ENCODE measurements at places on chromosomes 2 and 18.

- no peak overlapping the region for H3K27ac ChIP-seq
- H3K36me3 ChIP-seq: no peaks in the 10 kb centered on the region
- no peaks in the 10 kb centered on the region for H3K4me1 ChIP-seq
- no peak overlapping the region for H3K4me3 ChIP-seq
- no peaks in the 10 kb centered on the region for H3K27me3 ChIP-seq
These were observed 257.2 kb downstream of the TXNL1 start for GRCh38 chr18:56381196-56381595.

- H3K36me3 ChIP-seq: no peaks in the 10 kb centered on the region
- peaks cover 31% of the 10 kb centered on the region for H3K4me1 ChIP-seq
- H3K27ac ChIP-seq: no peak overlapping the region
- peak overlapping the region; percentile 74 for H3K4me3 ChIP-seq
- no peak for DNase-seq
- H3K27me3 ChIP-seq: peaks cover 5% of the 10 kb centered on the region
These were observed 32.0 kb upstream of the INHBB start for GRCh38 chr2:120313695-120314615.

- DNase-seq: no peak
- H3K36me3 ChIP-seq: no peaks in the 10 kb centered on the region
- H3K4me1 ChIP-seq: no peaks in the 10 kb centered on the region
These were observed 75.4 kb upstream of the GRB14 start for GRCh38 chr2:164696634-164697033.

DNA sequence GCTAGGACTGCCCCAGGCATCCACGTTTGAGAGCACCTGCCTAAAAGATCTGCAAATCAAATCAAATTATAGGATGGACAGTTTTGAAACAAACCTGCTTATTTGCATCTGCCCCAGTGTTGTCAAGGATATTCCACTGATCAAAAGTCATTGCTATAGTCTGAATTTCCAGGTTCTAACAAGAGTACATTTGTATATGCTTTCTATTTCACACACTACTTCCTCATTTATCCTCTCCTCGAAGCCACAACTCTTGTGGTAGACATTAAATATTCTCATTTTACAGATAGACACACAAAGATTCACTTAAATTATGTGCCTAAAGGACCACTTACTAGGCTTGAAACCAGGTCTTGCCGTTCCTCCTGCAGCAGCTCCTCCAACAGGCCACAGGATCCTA, 11.9 kb upstream of the TET3 start:
- no peaks in the 10 kb centered on the region for H3K36me3 ChIP-seq
- peaks cover 34% of the 10 kb centered on the region for H3K4me1 ChIP-seq
- no peak overlapping the region for H3K4me3 ChIP-seq
- DNase-seq: no peak

GRCh38 chr2:151770995-151771394, 36.7 kb upstream of the NEB start:
- H3K27ac ChIP-seq: no peak overlapping the region
- H3K4me1 ChIP-seq: peaks cover 13% of the 10 kb centered on the region
- DNase-seq: no peak
- H3K4me3 ChIP-seq: no peak overlapping the region
- H3K36me3 ChIP-seq: peaks cover 4% of the 10 kb centered on the region

GRCh38 chr2:232892221-232892620, 22.2 kb downstream of the SNORC start:
- no peak for DNase-seq
- no peak overlapping the region for H3K4me3 ChIP-seq
- H3K27ac ChIP-seq: no peak overlapping the region
- no peaks in the 10 kb centered on the region for H3K36me3 ChIP-seq
- H3K27me3 ChIP-seq: no peaks in the 10 kb centered on the region
- H3K4me1 ChIP-seq: no peaks in the 10 kb centered on the region

GRCh38 chr2:22290909-22291473, 1094.0 kb upstream of the KLHL29 start:
- no peak overlapping the region for H3K4me3 ChIP-seq
- DNase-seq: no peak
- no peak overlapping the region for H3K27ac ChIP-seq

- no peak overlapping the region for H3K27ac ChIP-seq
- H3K27me3 ChIP-seq: no peaks in the 10 kb centered on the region
- no peak for DNase-seq
- H3K4me1 ChIP-seq: peaks cover 41% of the 10 kb centered on the region
- peaks cover 28% of the 10 kb centered on the region for H3K36me3 ChIP-seq
- no peak overlapping the region for H3K4me3 ChIP-seq
These were observed 31.2 kb downstream of the SMAD7 start for GRCh38 chr18:48919547-48919946.

GRCh38 chr2:191302459-191303139, 57.4 kb downstream of the MYO1B start:
- H3K27ac ChIP-seq: no peak overlapping the region
- H3K4me3 ChIP-seq: no peak overlapping the region
- H3K36me3 ChIP-seq: no peaks in the 10 kb centered on the region
- no peak for DNase-seq
- peaks cover 8% of the 10 kb centered on the region for H3K27me3 ChIP-seq

- H3K4me1 ChIP-seq: peaks cover 21% of the 10 kb centered on the region
- no peak overlapping the region for H3K27ac ChIP-seq
- H3K27me3 ChIP-seq: no peaks in the 10 kb centered on the region
- DNase-seq: no peak
- no peak overlapping the region for H3K4me3 ChIP-seq
These were observed 11.2 kb downstream of the RHBDD1 start for GRCh38 chr2:226847090-226847489.

DNA sequence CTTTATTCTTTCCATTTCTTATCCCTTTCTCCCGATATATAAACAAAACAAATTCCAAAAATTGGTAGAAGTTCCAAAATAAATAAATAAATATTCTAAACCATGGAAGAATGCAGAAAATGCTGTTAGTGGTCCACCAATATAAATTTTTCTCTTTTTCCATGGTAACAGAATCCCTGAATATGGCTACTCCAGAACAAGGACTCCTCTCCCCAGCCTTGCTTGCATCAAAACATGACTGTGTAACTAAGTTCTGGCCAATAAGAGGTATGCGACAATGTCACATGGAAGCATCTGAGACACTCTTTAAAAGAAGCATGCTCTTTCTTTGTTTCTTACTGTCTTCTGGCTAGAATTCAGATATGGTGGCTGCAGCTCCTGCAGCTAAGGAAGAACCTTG, 325.1 kb upstream of the TANK start:
- no peaks in the 10 kb centered on the region for H3K4me1 ChIP-seq
- H3K27ac ChIP-seq: no peak overlapping the region
- H3K27me3 ChIP-seq: peaks cover 3% of the 10 kb centered on the region
- DNase-seq: no peak

DNA sequence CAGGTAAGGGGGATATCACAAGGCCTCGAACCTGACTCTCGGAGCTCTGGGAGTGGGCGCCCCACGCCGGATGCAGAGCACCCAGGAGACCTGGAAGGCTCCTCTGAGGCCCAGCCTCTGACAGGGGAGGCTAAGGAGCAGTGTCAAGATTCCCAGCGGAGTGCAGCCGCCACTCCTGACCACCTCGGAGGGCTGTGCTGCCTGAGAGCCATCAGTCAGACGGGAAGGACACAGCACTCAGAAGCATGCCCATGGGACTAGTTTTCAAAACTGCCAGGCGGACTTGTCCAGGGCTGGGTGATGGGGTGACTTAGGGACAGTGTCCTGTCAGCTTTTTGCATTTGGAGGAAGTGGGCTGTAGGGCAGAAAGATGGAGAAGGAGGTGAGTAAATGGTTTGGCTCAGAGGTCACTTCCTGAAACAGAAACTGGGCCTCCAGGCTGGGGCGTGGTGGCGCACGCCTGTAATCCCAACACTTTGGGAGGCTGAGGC, 34.6 kb upstream of the B3GNT7 start:
- H3K4me3 ChIP-seq: no peak overlapping the region
- H3K36me3 ChIP-seq: no peaks in the 10 kb centered on the region
- H3K27me3 ChIP-seq: no peaks in the 10 kb centered on the region
- no peak overlapping the region for H3K27ac ChIP-seq

GRCh38 chr2:232689152-232689910, 7.8 kb upstream of the GIGYF2 start:
- no peak overlapping the region for H3K4me3 ChIP-seq
- peaks cover under 1% of the 10 kb centered on the region for H3K27me3 ChIP-seq
- DNase-seq: no peak
- H3K27ac ChIP-seq: no peak overlapping the region
- no peaks in the 10 kb centered on the region for H3K4me1 ChIP-seq

- H3K27me3 ChIP-seq: no peaks in the 10 kb centered on the region
- DNase-seq: peak; percentile 79
These were observed 30.4 kb downstream of the CYTIP start for GRCh38 chr2:157413326-157414035.

GRCh38 chr2:189297446-189297845, 117.9 kb upstream of the COL5A2 start:
- H3K27me3 ChIP-seq: no peaks in the 10 kb centered on the region
- no peak overlapping the region for H3K27ac ChIP-seq
- peaks cover 26% of the 10 kb centered on the region for H3K4me1 ChIP-seq

GRCh38 chr2:46893269-46893939, 22.2 kb downstream of the MCFD2 start:
- H3K4me3 ChIP-seq: no peak overlapping the region
- H3K27me3 ChIP-seq: no peaks in the 10 kb centered on the region
- DNase-seq: no peak
- H3K4me1 ChIP-seq: no peaks in the 10 kb centered on the region

DNA sequence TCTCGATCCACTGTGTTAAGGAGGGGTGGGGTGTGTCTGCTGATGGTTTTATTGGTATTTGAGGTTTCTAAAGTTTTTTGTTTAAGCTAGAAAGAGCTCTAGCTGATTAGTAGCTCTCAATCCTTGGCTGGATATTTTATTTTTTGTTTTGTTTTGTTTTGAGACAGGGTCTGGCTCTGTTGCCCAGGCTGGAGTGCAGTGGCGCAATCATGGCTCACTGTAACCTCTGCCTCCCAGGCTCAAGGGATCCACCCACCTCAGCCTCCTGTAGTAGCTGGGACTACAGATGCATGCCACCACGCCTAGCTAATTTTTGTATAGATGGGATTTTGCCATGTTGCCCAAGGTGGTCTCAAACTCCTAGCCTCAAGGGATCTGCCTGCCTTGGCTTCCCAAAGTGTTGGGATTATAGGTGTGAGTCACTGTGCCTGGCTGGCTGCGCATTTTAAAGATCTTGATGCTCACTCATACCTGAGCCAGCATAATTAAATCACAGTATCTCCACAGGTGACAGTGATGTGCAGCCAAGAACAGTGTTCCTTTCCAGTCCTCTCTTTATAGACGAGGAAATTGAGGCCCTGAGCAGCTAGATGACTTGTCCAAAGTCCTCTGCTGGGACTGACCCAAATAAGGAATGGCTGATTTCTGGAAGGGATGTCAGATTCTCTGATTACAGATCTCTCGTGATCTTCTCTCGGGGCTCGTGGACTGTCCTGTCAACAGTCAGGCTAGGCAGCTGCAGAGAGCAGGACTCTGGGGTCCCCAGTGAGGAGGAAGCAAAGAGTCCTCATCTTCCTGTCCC, 44.5 kb downstream of the SPTBN1 start:
- DNase-seq: no peak
- H3K27ac ChIP-seq: no peak overlapping the region
- H3K4me3 ChIP-seq: no peak overlapping the region
- no peaks in the 10 kb centered on the region for H3K4me1 ChIP-seq
- peaks cover 10% of the 10 kb centered on the region for H3K27me3 ChIP-seq

- H3K27ac ChIP-seq: no peak overlapping the region
- no peak overlapping the region for H3K4me3 ChIP-seq
- H3K4me1 ChIP-seq: peaks cover 14% of the 10 kb centered on the region
- H3K27me3 ChIP-seq: peaks cover 36% of the 10 kb centered on the region
These were observed 2.2 kb downstream of the MOCOS start for GRCh38 chr18:36189486-36189885.

DNA sequence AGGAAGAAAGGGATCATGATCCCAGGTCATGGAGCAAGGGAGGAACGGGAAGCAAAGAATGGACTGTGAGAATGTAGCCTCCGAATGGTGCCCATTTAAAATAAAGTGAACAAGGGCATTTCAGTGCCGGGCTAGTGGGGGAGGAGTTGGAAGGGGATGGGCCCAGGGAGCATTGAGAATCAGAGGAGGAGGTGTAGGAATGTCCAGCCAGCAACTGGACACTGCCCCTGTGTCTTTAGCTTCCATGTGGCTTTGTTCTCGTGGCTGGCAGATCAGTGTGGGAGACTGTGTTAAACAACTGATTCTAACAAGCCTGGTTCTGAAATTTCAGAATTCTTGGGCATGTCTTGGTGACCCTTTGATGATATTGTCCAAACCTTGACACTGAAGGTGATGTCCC, 1.4 kb upstream of the RNF103 start:
- H3K36me3 ChIP-seq: peaks cover 2% of the 10 kb centered on the region
- H3K27ac ChIP-seq: no peak overlapping the region
- no peak for DNase-seq
- peaks cover 9% of the 10 kb centered on the region for H3K27me3 ChIP-seq
- H3K4me3 ChIP-seq: no peak overlapping the region

GRCh38 chr18:78309924-78310323, 669.7 kb upstream of the SALL3 start:
- no peak for DNase-seq
- H3K27me3 ChIP-seq: no peaks in the 10 kb centered on the region
- H3K27ac ChIP-seq: no peak overlapping the region
- no peaks in the 10 kb centered on the region for H3K4me1 ChIP-seq
- no peak overlapping the region for H3K4me3 ChIP-seq
- H3K36me3 ChIP-seq: no peaks in the 10 kb centered on the region

- H3K27ac ChIP-seq: no peak overlapping the region
- peaks cover 12% of the 10 kb centered on the region for H3K4me1 ChIP-seq
- peaks cover 3% of the 10 kb centered on the region for H3K36me3 ChIP-seq
- no peaks in the 10 kb centered on the region for H3K27me3 ChIP-seq
- DNase-seq: peak; percentile 53
These were observed 79.4 kb upstream of the FAM117B start for GRCh38 chr2:202555356-202555755.

DNA sequence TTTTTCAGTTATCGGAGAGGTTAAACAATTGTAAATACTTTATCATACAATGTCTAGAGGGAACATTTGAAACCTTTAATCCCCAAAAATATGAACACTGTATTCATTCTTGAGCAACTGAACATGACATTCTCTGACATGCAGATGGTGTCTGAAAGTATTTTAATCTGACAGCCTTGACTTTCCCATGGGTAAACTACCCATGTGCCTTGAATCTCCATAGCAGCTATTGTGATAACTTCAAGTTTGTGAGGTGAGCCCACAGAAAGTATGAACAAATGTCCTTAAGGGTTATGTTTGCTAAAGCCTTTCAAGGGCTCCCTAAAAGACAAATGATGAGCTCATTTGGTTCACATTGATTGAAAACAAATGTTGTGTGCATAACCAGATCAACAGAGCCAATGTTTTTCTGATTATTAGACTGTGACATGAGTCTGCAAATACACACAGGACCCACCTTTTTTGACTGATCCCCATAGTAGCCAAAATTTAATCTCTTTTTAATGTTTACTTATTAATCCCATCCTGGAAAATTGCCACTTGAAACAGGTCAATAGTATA, 1326.0 kb downstream of the LRP1B start:
- no peak overlapping the region for H3K27ac ChIP-seq
- H3K27me3 ChIP-seq: no peaks in the 10 kb centered on the region
- H3K4me1 ChIP-seq: no peaks in the 10 kb centered on the region

- H3K27me3 ChIP-seq: no peaks in the 10 kb centered on the region
- no peaks in the 10 kb centered on the region for H3K4me1 ChIP-seq
- no peak for DNase-seq
- no peak overlapping the region for H3K4me3 ChIP-seq
- H3K36me3 ChIP-seq: no peaks in the 10 kb centered on the region
These were observed 254.8 kb upstream of the DSEL start for GRCh38 chr18:67771271-67771670.

- H3K4me3 ChIP-seq: no peak overlapping the region
- H3K36me3 ChIP-seq: peaks cover 20% of the 10 kb centered on the region
- no peak for DNase-seq
- no peaks in the 10 kb centered on the region for H3K4me1 ChIP-seq
- no peak overlapping the region for H3K27ac ChIP-seq
- no peaks in the 10 kb centered on the region for H3K27me3 ChIP-seq
These were observed 300.9 kb downstream of the NBAS start for GRCh38 chr2:15260196-15260595.

Measured in activated CD8-positive, alpha-beta memory T cell treated with anti-CD3 and anti-CD28 coated beads, Interleukin-2, amount 10 ng/mL, durations not matched to agents 7 days and 5 days (primary cell).